ENCODE measurements at places on chromosomes 12 and 14. TPM values are rescaled to one million over a fixed set of nuclear protein-coding genes. Genes with fewer than 3 reads are reported as not detected.

The LMO3 gene
- polyA plus RNA-seq: not detected

The FSCB gene
- polyA plus RNA-seq: not detected

- peak; percentile 17 for DNase-seq
Measured at GRCh38 chr14:106657460-106657859, 1131.1 kb downstream of the TMEM121 start.

GRCh38 chr14:50901361-50901760 lies 29.5 kb downstream of the ABHD12B start:
- DNase-seq: no peak

- DNase-seq: no peak
Measured at GRCh38 chr12:119393677-119394076, 59.1 kb downstream of the CCDC60 start.

- no peak for DNase-seq
Measured at GRCh38 chr12:128444598-128444997, 177.6 kb downstream of the TMEM132C start.

- peak; percentile 29 for DNase-seq
Measured at GRCh38 chr14:75068294-75069120, 934 bp upstream of the ZC2HC1C start.
